ENCODE measurements at places on chromosomes 7 and 10.

- DNase-seq: no peak
These were observed 12.7 kb downstream of the IKZF1 start for GRCh38 chr7:50317221-50317678.

- no peak for DNase-seq
These were observed 31.2 kb downstream of the TRRAP start for GRCh38 chr7:98909487-98909886.

- DNase-seq: no peak
These were observed 8.4 kb downstream of the ZNF862 start for GRCh38 chr7:149846436-149847046.

DNA sequence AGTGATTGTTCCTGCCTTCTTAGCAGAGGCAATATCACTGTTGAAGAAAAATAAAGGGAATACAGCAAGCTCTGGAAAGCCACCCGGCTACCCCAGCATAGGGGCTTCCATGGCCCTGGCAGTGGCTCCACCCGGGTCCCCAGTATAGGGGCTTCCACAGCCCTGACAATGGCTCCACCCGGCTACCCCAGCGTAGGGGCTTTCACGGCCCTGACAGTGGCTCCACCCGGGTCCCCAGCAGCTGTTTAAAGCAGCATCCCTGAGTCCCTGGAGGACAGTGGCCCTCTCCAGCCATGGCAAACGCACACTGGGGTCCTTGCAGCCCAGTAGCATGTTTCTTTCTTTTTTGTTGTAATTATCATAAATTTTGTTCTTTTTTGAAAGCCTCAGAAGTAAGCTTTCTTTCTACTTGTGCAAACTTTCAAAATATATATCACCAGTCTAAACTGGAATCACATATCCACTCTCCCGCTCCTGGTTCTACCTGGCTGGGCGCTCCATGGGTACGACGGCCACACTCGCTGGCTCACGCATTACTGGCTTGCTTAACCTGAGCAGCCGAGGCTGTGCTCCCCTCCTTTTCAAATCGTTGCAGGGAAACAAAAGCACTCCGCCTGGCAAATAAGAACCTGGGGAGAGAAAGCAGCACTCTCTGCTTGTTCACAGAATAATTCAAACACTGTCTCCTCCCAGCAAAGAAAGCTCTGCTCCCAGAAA, 62.1 kb downstream of the TCERG1L start:
- DNase-seq: no peak

GRCh38 chr7:117227091-117227490, 95.8 kb downstream of the WNT2 start:
- peak; percentile 87 for DNase-seq

- DNase-seq: no peak
These were observed 52.9 kb downstream of the NRAP start for GRCh38 chr10:113610631-113611601.

DNA sequence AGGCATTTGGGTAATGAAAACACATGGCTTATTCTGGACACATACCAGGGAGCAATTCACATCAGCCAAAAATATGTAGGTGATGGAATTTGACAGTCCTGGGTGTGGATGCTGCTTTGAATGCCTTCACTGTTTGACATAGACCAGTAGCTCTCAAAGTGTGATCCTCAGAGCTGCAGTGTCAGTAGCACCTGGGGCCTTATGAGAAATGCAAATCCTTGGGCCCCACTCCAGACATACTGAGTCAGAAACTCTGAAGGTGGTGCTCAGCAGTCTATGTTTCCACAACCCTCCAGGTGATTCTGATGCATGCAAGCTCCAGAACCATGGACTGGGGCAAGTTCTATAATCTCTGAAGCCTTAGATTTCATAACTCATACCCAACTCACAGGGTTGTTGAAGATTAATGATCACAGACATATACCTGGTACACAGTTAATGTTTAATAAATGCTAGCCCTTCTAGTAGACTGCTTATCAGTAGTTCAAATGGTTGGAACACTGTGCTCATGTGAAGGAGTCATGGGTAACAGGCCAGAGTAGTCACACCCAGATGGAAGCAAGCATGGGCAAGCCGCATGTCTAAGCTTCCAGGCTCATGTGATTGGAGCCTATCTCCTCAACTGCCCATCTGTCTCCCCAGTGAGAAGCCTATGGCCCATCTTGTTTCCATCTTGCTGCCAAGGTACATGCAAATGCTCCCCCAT, 715.7 kb downstream of the GRID1 start:
- DNase-seq: no peak

DNA sequence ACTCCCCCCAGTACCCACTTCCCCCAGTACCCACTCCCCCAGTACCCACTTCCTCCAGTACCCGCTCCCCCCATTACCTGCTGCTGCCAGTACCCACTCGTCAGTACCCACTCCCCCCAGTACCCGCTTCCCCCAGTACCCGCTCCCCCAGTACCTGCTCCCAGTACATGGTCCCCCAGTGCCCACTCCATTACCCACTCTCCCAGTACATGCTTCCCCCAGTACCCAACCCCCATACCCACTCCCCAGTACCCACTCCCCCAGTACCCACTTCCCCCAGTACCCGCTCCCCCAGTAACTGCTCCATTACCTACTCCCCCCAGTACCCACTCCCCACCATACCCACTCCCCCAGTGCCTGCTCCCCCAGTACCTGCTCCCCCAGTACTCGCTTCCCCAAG, 550.6 kb downstream of the DNAJB6 start:
- no peak for DNase-seq

DNA sequence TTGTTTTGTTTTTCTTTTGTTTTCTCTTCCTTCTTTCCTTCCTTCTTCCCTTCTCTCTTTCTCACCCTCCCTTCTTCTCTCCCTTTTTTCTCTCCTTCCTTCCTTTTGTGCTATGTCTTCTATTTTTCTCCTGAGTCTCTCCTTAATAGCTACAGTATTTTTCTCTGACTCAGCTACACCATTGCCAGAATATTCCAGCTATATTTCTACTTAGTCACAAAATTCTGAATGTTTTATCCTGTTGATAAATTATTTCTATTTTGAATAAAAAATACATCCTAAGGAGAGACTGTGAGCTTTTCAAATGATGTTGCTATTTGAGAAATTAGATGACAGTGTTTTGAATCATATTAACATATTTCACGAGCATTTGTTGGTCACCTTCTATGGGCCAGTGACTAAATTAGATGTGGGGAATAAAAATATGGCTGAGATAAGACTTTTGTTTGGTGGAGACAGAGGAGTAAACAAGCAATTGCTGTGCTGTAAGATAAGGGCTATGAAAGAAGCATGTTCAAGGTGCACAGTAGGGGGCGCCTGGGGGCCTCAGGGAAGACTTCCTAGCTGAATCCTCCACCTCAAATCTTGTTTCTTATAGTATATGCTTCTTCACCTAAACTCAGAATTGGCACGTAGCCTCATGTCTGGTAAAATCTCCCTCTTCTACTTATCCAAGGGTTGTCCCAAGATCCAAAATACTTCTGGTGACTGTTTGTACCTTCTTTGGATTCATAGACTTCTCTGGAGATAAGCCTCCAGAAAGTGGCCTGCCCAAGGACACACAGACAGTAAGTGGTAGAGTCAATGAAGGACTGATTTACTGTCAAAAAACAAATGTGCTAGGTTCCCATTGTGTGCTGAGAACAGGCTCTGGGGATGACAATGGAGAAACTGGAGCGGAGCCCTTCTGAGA, 115.5 kb upstream of the CREB5 start:
- DNase-seq: peak; percentile 51

- no peak for DNase-seq
These were observed 146.5 kb upstream of the PRSS1 start for GRCh38 chr7:142602756-142603155.

GRCh38 chr10:77593771-77594470, 43.7 kb downstream of the KCNMA1 start:
- DNase-seq: no peak

- DNase-seq: peak; percentile 93
These were observed 102.4 kb downstream of the EXOC4 start for GRCh38 chr7:133355325-133355708.

- no peak for DNase-seq
These were observed 36.0 kb upstream of the CDH23 start for GRCh38 chr10:71360735-71361134.

GRCh38 chr7:35415411-35415822, 161.5 kb upstream of the TBX20 start:
- no peak for DNase-seq

DNA sequence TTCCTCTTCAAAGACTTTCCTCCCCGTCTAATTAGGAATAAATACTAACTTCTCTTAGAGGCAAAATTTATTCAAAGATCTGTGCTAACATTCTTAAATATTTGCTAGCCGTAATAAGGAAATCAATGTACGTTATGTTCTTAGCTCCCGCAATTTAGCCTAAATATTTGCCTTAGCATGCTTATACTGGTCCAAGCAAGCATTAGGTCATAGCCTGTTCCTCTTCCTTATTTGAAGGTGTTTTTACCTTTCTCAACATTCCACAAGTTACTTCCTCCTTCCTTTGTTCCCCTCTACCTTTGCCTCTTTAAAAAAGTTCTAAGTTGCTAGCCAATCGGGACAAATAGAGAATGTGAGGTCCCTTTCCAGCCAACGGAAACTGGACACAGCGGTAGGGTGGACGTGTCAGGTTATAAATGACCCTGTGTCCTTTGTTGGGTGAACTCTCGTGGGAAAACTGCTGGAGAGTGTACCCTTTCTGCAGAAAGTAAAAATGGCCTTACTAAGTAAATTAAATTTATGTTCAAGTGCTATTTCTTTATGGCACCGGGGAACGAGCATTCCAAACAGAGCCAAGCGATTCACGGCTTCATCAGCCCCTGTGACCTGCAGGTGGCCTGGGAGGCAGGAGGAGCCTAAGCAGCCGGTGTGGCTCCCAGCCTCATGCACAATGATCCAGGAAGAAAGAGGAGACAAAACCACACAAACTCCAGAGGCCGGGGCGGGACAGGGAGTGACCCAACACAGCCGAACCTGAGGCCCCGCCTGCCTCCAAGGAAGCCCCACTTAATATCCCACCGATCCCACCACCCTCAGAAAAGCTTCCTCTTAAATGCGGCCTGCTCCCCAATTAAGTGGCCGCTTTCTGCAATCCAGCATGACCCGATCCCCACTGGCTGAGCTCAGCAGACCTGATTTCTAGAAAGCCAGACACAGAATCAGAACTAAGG, 67.0 kb downstream of the ZRANB1 start:
- DNase-seq: no peak

GRCh38 chr10:118584181-118584954, 11.1 kb downstream of the PRLHR start:
- peak; percentile 83 for DNase-seq

GRCh38 chr10:17115683-17116082, 13.9 kb downstream of the CUBN start:
- peak; percentile 70 for DNase-seq

DNA sequence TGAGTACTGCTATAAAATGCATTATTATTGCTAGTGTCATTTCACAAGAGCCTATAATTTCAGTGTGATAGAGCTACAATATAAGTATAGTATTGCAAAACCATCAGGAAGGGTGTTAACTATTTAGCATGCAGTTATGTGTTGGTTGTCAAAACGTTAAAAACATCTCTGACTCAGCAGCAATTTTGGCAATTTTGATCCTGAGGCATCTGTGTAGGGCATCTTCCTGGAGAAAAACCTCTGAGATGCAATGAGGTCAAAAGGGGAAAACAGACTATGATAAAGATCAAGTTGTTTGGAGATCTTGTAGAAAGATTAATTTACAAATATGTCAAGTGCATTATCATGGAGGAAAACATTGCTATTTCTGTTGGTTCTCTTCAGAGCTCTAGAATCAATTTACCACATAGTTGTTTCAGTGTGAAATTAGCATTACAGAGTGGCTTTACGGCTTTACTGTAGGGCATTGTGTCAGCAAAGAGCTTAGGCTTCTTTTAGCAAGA, 5.3 kb downstream of the CFTR start:
- DNase-seq: no peak

DNA sequence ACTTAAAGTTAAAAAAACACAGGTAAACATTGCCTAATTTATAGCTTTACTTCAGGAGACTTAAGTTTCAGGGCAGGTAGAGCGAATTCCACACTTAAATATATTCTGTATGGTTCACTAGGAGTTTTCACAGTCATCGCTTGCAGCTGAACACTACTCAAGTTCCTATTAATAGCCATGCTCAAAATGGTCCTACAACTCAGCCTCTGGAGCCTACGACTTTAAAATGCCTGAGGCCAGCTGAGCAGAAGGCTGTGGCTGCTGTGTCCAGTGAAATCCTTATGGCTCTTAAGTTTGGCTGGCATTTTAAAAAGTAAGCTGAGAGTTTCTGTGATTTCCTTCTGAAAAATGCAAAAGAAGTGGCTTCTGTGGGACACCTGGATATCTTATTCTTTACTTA, 105.4 kb upstream of the GLI3 start:
- no peak for DNase-seq

DNA sequence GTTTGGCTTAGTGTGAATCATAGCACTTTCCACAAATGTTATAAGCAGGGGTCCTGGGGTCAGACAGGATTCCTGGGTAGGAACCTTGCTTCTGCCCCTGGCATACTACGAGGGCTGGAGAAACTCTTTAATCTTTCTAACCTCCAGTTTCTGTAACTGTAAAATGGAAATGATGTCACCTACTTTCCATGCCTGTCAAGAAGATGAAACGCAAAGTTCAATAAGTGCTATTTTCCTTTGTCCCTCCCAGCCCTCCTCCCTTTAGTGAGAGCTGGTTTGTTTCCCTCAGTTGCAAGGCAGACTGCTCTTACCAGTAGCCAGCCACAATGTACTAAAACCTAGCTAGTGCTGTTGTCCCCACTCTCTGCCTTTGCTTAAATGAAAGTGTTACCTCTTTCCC, 117.1 kb upstream of the HPS1 start:
- no peak for DNase-seq

DNA sequence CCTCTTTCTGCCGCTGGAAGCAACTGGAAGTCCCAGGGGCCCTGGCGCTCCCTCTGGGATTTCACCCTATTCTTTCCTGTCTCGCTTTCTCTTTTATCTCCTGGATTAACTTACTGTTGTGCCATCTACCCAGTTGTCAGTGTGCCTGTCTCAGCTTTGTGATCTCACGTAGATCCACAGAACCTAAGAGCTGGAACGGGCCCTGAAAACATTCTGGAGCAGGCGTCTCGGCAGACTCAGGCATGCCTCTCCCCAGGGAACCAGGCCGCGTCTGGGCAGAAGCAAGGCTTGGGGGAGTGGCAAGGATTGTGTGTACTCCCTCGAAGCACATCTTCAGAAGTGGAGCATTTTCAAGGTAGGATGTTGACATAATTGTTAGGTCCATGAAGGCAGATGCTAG, 87.2 kb downstream of the KCNMA1 start:
- no peak for DNase-seq

- no peak for DNase-seq
These were observed 382.8 kb downstream of the SDK1 start for GRCh38 chr7:3683546-3684539.

DNA sequence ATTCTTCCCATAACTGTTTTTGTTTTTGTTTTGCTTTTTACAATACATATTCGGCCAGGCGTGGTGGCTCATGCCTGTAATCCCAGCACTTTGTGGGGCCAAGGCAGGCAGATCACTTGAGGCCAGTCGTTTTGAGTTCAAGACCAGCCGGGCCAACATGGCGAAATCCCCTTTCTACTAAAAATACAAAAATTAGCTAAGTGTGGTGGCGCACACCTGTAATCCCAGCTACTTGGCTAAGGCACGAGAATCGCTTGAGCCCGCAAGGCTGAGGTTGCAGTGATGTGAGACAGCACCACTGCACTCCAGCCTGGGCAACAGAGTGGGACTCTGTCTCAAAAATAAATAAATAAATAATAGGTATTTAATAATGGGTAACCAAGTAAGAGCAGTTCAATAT, 2.3 kb downstream of the TM9SF3 start:
- DNase-seq: no peak

Data from iris pigment epithelial cell (primary cell).